ENCODE measurements at places on chromosomes 5 and 9.

- DNase-seq, result peak; percentile 79
Observed at GRCh38 chr9:72586388-72587130, 65.2 kb downstream of the TMC1 start.

DNA sequence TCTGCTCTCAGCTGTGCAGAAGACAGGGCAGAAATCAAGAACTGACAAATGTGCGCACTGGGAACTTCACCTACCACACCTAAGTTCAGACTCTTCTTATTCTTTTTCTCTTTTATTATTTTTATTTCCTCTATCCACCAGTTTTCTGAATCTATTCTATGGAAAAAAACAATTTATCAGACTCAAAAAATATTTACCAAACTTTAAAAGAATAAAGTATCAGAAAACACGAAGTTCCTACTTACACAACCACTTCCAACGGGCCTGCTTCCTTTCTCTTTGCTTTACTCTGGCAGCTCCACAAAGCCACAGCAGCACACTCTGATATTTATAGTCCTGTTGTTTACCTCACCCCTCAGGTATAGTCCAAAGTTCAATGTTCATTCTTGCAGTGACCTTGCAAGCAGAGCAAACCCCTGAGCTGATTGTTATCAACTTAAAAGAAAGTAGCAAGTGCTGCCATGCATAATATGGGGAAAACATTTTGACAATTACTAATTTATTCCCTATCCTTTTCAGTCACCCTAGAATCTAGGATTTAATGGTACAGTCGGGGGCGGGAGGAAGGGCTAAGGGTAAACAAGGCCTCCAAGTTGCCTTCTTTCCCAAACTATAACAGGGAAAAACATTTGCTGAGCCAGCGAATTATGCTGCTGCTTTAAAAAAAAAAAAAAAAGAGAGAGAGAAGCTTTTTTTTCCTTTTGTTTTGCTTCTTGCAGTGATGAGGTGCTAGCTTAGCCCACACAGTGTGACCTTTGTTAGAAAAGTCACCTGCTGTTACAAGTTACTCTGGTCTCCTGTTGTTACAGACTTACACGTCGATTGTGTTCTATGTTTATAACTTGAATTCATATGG is at the start of gene SELENOP:
SELENOP (minus strand) TSS at position 302 of the 856 bp plus-strand sequence. CDS start 3,539 bp downstream, outside the sequence.
- no peak for DNase-seq

DNA sequence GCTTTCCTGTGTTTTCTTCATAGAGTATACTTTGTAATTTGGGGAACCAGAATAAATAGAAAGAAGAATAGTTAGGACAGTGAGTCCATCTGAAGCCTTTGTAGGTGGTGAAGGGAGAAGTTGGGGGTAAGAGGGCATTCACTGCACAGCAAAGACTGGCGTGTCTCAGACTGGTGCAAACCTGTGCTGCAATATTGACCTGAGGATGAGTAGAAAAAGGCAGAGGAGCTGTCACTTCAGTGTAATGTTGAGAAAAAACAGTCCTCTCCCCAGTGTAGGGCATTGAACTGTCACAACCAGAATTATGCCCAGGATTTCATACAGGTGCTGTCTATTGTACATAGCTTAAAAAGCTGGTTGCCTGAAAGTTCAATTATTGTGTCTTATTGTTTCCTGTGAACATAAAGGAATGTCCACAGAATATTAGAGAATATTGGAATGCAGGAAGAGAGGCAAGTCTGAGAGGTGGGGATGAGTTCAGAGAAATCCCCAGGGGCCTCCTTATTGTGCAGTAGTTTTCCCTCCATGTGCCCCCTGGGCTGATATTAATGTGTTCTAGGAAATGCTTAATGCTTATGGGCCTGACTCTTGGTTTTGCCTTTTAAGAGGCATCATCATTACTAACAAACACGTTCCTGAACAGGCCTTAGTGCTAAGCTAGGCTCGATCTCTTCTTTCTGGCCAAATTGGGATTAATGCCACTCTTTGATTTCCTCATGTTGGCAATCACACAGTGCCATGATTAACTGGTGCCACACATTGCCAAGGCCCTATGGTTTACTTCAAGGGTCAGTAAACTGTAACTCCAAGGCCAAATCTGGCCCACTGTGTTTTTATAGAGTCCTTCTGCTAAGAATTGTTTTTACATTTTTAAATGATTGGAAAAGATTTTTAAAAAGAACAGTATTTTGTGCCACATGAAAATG is 34.0 kb downstream of the DAPK1 start:
- no peak for DNase-seq

- DNase-seq, result no peak
Observed at GRCh38 chr5:20368571-20369517, 380.8 kb upstream of the CDH18 start.
